ENCODE measurements at places on chromosomes 12 and 14.
A peak's percentile ranks its signal among the peaks of the same experiment; 100 is the strongest.

GRCh38 chr14:88588081-88588480 is 25.2 kb downstream of the ZC3H14 start:
- DNase-seq, result no peak

GRCh38 chr14:99968941-99969340 is 96.3 kb upstream of the EVL start:
- no peak for DNase-seq

DNA sequence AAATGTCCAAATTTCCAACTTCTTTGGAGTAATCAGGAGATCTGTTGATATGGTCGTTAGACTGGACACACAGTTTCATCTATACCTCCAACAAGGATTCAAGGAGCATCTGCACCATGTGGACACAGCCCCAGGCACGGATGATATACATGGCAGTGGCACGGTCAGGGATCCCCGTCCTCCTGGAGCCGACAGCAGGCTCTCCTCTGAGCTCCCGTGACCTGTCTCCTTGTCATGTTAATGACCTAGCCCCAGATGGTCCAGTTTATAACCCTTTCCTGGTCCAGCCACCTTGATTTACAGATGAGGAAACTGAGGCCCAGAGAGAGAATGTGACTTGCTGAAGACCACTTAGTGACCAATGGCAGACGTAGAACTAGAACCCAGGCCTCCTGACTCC is 16.5 kb upstream of the SERPINA4 start:
- DNase-seq, result no peak

DNA sequence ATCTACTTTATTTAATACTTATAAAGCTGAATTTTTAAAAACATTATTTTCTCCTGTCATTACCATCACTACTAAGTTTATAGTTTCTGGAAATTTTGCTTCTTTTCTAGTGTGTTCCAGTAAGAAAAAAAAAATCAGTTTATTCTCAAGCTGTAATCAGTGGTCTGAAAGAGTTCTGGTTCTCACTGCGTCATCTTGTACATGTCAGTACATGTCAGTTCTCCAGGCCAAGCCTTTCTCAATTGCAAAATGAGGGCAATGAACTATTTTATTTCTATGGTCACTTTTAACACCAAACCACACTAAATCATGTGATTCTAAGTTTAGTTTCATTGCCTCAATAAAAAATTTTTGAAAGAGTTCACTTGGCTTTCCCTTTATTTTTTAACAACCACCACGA is 468.9 kb upstream of the LRFN5 start:
- no peak for DNase-seq

- DNase-seq, result peak; percentile 16
Measured at GRCh38 chr14:105363847-105364708, 34.3 kb upstream of the TEX22 start.

GRCh38 chr14:79586416-79586815 is 624.9 kb downstream of the DIO2 start:
- DNase-seq, result no peak

- no peak for DNase-seq
Measured at GRCh38 chr14:37035401-37035800, 137.0 kb downstream of the SLC25A21 start.

- DNase-seq, result no peak
Measured at GRCh38 chr12:93938317-93938716, 210.1 kb upstream of the PLXNC1 start.

DNA sequence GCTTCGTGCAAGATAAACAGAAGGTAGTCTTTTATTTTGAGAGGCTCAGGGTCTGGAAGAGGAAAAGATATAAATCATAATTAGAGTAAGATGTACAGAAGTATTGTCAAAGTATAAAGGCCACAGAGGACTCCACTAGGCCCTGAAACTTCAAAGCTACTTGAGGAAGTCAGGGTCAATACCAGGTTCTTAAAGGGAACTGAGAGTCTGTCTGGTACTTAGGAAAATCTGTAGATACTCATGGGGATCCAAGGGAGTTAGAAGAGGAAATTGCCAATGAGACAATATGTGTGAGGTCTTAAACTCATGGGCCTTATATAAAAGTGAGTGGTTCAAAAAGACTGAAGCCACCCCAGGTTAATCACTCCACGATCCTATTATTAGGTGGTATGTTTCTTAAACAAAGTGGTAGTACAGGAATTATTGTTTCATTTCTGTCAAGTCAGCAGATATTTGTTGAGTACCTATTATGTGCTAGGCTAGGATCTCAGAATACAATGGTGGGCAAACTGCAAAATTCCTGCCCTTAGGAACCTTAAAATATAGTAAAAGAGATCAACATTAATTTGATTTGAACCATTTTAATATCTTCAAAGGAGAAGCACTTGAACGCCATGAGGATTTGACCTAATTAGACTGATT is 314.6 kb downstream of the ADAMTS20 start:
- no peak for DNase-seq

DNA sequence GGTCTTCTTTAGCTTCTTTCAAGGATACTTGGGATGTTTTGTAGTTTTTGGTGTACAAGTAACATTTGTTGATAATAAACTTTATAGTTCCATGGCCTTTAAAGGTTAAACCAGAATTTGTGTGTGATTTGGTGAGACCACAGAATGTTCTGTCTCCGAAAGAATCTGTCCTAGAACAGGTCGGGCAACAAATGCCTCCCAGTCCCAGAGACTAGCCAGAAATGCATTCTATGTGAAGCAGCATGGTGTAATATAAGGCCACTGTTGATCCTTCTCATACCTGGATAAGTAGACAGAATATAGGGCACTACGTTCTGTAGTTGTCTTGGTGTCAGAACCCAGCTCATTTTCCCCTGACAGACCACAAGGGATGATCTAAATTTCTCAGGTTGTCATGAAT is 10.0 kb downstream of the STYK1 start:
- no peak for DNase-seq

GRCh38 chr12:77494296-77494695 is 336.4 kb upstream of the NAV3 start:
- DNase-seq, result no peak

Measured in fibroblast of skin of left quadriceps (primary cell).